ENCODE measurements at places on chromosomes 3 and 15.
A peak's percentile ranks its signal among the peaks of the same experiment; 100 is the strongest.

- no peaks in the 10 kb centered on the region for H3K27me3 ChIP-seq
- no peak for DNase-seq
- H3K27ac ChIP-seq: no peak overlapping the region
- peaks cover 2% of the 10 kb centered on the region for H3K4me1 ChIP-seq
- no peak overlapping the region for H3K4me3 ChIP-seq
- no peaks in the 10 kb centered on the region for H3K36me3 ChIP-seq
These were observed 23.5 kb downstream of the FAN1 start for GRCh38 chr15:30927148-30927761.

DNA sequence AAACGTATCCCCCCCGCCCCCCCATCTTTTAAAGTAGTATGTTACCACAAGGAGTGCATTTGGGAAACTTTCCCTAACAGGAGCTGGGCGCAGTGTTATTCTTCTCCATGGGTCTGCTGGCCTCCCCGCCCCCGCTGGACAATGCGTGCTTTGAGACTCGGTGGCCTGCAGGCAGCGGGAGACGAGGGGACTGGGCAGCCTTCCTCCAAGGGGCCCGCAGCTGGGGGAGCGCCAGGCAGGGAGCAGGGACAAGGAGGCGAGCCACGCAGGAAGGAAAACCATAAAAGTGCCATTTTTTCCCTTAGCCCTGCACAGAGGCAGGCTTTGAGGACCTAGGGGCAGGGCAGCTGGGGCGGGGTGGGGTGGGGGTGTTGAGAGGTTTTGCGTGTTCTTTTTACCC is 14.1 kb downstream of the SOX2 start:
- H3K27me3 ChIP-seq: no peaks in the 10 kb centered on the region
- H3K4me1 ChIP-seq: peaks cover 7% of the 10 kb centered on the region
- H3K4me3 ChIP-seq: peak overlapping the region; percentile 0
- no peaks in the 10 kb centered on the region for H3K36me3 ChIP-seq
- H3K27ac ChIP-seq: no peak overlapping the region

DNA sequence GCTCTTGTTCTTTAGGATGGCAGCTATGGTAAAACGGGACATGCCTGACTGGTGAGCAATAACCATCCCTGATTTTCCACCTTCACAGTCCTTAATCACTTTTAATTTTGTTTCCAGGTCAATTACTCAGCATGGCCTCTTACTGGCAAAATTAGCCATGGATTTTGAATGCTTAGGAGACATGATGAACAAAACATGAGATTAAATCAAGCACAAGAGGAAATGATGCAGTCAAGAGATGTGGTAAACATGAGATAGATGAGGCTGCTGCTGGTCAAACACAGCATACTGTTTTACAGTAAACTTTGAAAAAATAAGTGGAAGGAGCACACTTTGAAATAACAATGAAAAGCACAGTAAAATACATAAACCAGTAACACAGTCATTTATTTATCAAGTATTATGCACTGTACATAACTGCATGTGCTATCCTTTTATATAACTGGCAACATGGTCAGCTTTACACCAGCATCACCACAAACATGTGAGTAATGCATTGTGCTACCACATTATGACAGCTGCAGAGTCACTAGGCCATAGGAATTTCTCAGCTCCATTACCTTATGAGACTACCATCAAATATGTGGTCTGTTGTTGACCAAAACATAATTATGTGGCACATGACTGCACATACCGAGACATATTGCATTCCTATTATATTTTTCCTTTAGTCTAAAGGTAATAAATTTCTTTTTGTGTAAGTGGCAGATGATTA is 30.1 kb upstream of the ZNF502 start:
- no peak overlapping the region for H3K27ac ChIP-seq
- H3K27me3 ChIP-seq: no peaks in the 10 kb centered on the region
- no peaks in the 10 kb centered on the region for H3K36me3 ChIP-seq
- no peak for DNase-seq
- H3K4me3 ChIP-seq: no peak overlapping the region

DNA sequence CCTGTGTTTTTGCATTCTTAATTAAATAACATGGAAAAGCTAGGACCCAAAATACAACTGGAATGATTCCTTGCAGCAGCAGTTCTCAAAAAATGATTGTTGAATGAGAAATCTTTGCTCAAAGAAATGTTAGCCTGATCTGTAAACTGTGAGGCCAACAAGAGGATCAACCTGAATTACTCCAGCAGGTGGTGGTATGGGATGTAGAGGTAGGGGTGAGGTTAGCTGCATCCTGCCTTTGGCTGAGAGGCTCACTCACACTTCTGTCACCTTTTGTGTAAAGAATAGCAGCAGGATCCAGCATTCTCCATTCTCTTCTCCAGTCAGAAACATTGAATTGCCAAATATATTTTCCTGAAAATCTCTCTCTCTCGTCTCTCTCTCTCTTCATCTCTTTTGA is 26.5 kb upstream of the FAM98B start:
- H3K27me3 ChIP-seq: no peaks in the 10 kb centered on the region
- H3K4me3 ChIP-seq: no peak overlapping the region
- no peaks in the 10 kb centered on the region for H3K36me3 ChIP-seq
- DNase-seq: no peak
- no peak overlapping the region for H3K27ac ChIP-seq

- DNase-seq: no peak
- H3K4me1 ChIP-seq: peaks cover 8% of the 10 kb centered on the region
- H3K27ac ChIP-seq: no peak overlapping the region
- H3K4me3 ChIP-seq: no peak overlapping the region
- H3K27me3 ChIP-seq: no peaks in the 10 kb centered on the region
These were observed 73.4 kb downstream of the CCK start for GRCh38 chr3:42192334-42193200.

GRCh38 chr15:70672081-70672480 is 91.3 kb downstream of the UACA start:
- H3K27ac ChIP-seq: no peak overlapping the region
- DNase-seq: no peak
- no peaks in the 10 kb centered on the region for H3K4me1 ChIP-seq
- H3K4me3 ChIP-seq: no peak overlapping the region

DNA sequence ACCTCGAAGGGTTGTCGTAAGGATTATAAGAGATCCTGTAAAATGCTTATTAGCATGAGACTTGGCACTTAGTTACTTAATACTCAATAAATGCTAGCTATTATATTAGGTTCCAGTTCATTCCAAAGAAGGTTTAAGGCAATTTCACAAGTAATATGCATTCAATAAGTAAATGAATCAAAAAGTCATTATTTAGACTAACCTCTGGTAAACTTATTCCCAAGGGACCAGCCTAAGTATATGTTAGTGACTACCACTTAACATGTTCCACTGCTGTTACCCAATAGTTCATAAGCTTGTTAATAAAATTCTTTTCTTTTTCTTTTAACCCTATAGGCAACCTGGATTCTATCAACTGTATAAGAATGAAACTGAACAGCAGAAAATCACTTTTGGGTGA is 5.1 kb downstream of the PDCD10 start:
- no peaks in the 10 kb centered on the region for H3K36me3 ChIP-seq
- DNase-seq: no peak
- H3K27ac ChIP-seq: no peak overlapping the region
- no peak overlapping the region for H3K4me3 ChIP-seq
- H3K4me1 ChIP-seq: no peaks in the 10 kb centered on the region

DNA sequence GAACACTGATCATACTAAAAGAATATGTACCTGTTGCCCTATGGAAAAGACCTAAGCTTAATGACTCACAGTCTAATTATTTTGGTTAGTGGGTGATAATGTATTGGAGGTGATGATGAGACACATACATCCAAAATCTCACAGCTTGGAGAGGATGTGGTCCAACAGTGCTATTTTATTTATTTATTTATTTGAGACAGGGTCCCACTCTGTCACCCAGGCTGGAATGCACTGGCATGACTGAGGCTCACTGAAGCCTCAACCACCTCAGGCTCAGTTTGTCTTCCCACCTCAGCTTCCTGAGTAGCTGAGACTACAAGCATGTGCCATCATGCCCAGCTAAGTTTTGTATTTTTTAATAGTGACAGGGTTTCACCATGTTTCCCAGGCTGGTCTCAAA is 35.0 kb downstream of the LPP start:
- no peak overlapping the region for H3K4me3 ChIP-seq
- H3K36me3 ChIP-seq: no peaks in the 10 kb centered on the region
- H3K27ac ChIP-seq: no peak overlapping the region
- H3K4me1 ChIP-seq: peaks cover 9% of the 10 kb centered on the region
- H3K27me3 ChIP-seq: no peaks in the 10 kb centered on the region

- no peak overlapping the region for H3K27ac ChIP-seq
- H3K27me3 ChIP-seq: no peaks in the 10 kb centered on the region
- DNase-seq: peak; percentile 37
- peaks cover 13% of the 10 kb centered on the region for H3K4me1 ChIP-seq
These were observed 36.5 kb upstream of the UACA start for GRCh38 chr15:70799667-70800450.

GRCh38 chr3:184570489-184570888 is 8.9 kb downstream of the EPHB3 start:
- no peak overlapping the region for H3K27ac ChIP-seq
- peaks cover 25% of the 10 kb centered on the region for H3K4me1 ChIP-seq
- no peaks in the 10 kb centered on the region for H3K27me3 ChIP-seq
- no peak for DNase-seq

GRCh38 chr3:56125358-56126005 is 342.8 kb downstream of the ERC2 start:
- no peaks in the 10 kb centered on the region for H3K27me3 ChIP-seq
- no peaks in the 10 kb centered on the region for H3K4me1 ChIP-seq

DNA sequence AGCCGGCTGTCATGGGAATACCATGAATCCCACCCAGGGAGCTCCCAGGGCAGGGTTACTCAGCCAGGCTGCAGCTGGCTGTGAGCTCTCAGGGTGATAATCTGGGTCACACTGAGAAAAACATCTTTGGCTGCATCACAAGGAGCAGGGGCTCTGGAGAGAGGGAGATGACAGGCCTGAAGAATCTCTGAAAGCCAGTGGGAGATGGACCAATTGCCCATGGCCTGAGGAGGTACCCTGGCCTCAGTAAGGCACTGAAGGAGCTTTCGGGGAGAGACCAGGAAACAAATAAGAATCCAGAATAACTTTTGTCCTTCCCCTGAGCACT is 28.2 kb upstream of the GOLGA6C start:
- no peak overlapping the region for H3K4me3 ChIP-seq
- H3K36me3 ChIP-seq: no peaks in the 10 kb centered on the region
- no peak for DNase-seq
- H3K4me1 ChIP-seq: no peaks in the 10 kb centered on the region

DNA sequence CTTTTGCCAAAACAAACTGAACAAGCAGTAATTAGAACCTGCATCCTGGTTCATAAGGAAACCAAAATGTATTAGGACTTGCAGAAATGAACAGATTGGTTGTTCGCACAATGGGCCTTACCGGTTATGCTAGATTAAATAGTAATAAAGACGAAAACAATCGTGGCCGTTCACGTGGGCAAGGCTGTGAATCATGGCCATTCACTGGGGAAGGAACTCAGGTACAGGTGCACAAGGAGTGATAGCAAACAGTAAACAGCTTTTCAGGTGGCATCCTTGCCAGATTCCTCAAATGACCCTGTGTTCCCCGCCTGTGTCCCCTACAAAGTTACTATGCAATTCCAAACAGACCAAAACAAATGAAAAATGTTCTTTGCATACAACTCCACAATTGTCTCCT is 8.2 kb downstream of the LRIG1 start:
- no peaks in the 10 kb centered on the region for H3K27me3 ChIP-seq
- H3K4me1 ChIP-seq: peaks cover 27% of the 10 kb centered on the region
- H3K4me3 ChIP-seq: no peak overlapping the region
- no peaks in the 10 kb centered on the region for H3K36me3 ChIP-seq

DNA sequence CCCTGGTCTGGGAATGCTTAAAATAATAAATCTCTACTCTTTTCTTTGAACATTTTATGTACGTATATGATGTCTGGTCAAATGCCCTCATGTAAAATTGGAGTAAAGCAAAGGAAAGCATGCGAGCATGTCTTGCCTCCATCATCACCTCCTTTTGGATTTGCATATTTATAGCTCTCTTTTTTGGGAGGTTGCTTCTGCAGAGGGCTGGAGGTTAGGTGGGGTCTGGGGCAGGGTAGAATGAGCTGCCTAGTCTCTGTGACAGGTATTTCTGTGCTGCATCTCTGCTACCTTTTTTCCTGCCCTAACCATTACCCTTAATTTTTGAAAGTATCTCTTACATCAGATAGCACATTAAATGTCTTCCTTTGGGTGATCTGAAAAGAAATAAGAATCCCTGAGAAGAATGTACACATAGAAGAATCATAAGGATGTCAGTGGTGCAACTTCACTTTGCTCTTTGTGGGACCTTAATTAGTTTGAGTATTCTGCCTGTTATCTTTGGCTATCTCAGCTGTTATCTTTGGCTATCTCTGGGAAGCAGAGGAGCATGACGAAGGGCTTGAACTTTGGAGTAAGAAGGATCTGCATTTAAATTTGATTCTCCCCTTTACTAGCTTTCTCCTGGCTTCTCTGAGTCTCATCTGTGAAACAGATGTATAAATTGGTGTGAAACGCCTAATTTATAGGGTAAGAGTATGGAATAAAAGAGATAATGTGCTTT is 40.2 kb downstream of the PPM1L start:
- no peaks in the 10 kb centered on the region for H3K4me1 ChIP-seq
- H3K27ac ChIP-seq: no peak overlapping the region
- no peaks in the 10 kb centered on the region for H3K27me3 ChIP-seq
- DNase-seq: no peak
- no peak overlapping the region for H3K4me3 ChIP-seq

DNA sequence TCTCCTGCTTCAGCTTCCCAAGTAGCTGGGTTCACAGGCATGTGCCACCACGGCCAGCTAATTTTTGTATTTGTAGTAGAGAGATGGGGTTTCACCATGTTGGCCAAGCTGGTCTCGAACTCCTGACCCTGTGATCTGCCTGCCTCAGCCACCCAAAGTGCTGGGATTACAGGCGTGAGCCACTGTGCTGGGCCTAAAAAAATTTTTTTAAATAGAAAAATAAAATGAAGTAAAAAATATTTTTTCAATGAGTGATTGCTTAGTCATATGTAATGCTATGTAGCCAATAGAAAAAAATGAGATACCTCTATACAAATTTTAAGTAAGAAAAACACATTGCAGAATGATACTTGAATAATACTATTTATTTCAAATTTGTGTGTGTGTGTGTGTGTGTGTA is 27.9 kb upstream of the SLC30A4 start:
- no peaks in the 10 kb centered on the region for H3K36me3 ChIP-seq
- DNase-seq: no peak
- no peaks in the 10 kb centered on the region for H3K4me1 ChIP-seq
- H3K27ac ChIP-seq: no peak overlapping the region
- H3K4me3 ChIP-seq: no peak overlapping the region

- no peak overlapping the region for H3K4me3 ChIP-seq
- DNase-seq: no peak
- H3K36me3 ChIP-seq: no peaks in the 10 kb centered on the region
- H3K27ac ChIP-seq: no peak overlapping the region
- no peaks in the 10 kb centered on the region for H3K27me3 ChIP-seq
These were observed 38.4 kb downstream of the PAQR5 start for GRCh38 chr15:69337138-69337537.

Measured in testis (tissue), 5 donors.